Fibroblast of gingiva (primary cell): ENCODE measurements at places on chromosomes 5 and 9.

- no peak for DNase-seq
These were observed 164.5 kb downstream of the TMEM38B start for GRCh38 chr9:105858877-105859276.

DNA sequence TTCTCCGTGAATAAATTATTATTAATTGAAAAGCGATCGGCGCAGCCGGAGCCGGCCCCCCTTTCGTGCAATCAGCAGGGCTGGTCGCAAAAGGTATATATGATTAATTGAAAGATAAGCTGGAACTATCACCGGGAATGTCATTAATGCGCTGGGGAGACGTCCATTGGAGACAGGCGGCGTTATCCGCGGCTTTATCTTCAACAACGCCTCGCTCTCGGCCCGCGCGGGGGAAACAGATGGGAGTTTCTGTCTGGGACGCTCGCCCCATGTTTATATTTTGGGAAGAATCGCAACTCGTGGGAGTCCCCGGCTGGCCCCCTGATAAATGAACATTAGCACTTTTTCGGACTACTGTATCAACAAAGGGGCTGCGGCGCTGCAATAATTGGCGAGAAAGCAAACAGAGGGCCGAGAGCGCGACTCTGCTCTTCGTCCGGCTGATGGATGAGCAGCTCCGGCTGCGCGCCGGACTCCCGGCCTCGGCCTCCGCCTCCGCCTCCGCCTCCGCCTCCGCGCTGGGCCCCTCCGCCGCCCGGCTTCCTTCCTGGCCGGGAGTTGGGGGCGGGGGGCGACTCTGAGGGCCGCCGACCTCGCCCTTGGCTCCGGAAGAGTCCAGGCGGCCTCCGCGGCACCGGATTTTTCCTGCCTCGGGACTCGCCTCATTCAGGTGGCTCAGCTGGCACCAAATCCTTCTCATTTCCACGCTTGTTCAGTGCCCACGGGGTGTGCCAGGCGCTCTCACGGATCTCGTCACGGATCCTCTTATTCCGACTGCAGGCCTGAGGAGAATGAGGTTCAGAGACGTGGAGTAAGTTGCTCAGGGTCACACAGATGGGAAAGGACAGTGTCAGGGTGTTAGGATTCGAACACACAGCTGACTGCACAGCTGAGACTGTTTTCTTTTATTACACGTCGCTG is 3.6 kb upstream of the NKX2-5 start:
- DNase-seq = no peak

- no peak for DNase-seq
These were observed 373.5 kb downstream of the KIAA0825 start for GRCh38 chr5:94244921-94245320.

GRCh38 chr5:14032918-14033317 is 88.4 kb upstream of the DNAH5 start:
- DNase-seq = peak; percentile 19

DNA sequence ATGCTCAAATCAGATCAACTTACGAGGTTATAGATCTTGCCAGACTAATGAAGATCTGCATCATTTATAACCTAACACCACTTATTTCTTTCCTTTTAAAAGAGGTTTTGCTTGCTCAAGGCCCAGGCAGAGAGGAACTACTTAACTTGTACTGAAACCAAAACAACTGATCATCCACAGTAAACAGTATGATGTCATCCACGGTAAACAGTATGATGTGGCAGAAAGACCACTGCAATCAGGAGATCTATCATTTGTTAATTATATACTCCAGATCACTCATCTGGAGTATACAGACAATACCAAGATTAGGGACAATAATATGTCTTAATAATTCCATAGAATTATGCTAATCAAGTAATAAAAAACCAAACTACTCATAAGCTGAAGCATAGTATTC is 116.8 kb downstream of the ADAMTS6 start:
- no peak for DNase-seq

DNA sequence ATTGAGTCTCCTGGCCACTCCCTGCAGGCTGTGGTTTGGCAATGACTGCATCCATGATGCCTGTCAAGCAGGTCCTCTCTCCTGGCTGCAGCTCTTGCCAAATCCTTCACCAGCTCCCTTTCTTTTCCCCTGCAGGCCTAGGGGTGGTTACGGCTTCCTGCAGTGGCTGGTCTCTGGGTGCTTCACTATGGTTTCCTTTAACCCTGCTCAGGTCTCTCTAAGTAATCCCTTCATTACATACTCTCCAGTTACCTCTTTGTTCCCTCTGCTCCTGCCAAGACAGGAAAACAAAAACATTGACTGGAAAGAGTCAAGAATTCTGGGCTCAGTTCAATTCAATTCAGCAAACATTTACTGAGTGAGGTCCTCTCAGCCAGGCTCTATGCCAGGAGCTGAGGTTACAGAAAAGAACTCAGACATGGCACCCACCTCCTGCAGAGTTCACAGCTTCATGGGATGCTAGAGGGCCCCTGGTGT is 19.8 kb upstream of the PTPN3 start:
- no peak for DNase-seq

GRCh38 chr9:38680837-38681445 is 39.0 kb downstream of the FAM240B start:
- DNase-seq = no peak

- no peak for DNase-seq
These were observed 82.0 kb upstream of the WWC1 start for GRCh38 chr5:168209244-168209995.

DNA sequence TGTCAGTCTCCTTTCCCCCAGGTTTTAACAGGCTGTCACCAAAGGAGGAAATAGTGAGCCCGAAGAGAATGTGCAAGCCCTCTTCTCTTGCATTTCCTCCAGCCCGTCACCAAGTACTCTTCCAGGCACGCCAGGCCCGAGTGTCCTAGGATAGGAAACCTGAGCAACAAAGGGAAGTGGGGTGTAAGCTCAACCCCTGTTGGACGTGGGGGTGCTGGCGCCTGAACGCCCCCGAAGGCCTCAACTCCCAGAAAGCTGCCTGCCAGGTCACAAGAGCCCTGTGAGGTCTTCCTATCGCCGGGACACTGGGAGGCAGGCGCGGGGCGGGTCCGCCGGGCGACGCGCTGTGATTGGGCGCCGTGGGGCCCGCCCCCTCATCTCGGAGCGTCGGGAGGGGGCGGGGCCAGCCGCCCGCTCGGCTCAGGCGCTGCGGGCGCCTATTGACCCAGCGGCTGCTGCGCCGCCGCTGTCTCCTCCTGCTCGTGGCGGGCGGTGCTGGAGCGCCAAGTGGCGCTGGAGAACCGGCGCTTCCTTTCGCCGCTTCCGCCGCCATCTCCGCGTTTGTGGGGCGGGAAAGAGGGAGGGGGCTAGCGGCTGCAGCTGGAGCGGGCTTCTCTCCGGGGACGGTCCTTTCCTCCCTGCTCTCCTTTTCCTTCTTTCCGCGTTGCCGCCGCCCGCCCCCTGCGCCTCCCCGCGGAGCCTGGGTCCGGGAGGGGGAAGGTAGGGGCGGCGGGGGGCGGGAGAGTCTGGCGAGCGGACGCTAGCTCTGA is 572 bp upstream of the MAN2A1 start:
- peak; percentile 89 for DNase-seq

DNA sequence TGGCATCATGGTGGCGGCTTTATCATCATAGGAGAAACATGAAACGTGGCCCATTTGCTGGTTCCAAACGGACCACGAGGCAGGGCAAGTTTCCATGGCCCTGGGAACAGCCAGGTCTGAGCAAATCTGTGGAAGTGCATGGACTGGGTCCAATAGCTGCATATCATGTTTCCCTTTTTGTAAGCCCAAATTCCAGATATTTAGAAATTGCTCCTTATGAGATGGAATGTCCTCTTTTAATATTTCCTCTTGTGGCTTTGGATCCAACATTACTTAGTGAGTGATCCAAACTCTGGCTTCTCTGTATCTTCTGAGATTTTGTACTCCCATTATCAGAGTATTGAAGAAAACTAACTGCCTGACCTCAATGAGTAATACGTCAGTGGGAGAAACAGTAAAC is 79.8 kb upstream of the FBXL7 start:
- DNase-seq = peak; percentile 2

DNA sequence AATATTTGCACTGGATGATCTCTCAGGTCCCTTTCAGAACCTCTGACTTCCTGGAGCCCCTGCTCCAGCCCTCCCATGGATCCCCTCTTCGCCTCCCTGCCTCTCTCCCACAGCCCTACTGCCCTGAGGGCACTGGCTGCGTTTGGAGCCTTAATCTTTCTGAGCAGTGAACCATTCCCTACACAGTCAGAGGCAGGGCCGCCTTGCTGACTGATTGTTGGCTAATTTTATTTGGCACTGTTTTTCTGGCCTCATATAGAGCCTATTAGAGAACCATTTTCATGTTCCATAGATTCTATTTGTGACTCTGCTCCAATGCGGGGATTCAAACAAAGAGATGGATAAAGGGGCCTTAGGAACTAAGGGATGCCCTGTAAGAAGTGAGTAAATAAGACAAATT is 91.1 kb downstream of the BRINP1 start:
- DNase-seq = no peak

- no peak for DNase-seq
These were observed 464 bp downstream of the GDF9 start for GRCh38 chr5:132865668-132866341.

DNA sequence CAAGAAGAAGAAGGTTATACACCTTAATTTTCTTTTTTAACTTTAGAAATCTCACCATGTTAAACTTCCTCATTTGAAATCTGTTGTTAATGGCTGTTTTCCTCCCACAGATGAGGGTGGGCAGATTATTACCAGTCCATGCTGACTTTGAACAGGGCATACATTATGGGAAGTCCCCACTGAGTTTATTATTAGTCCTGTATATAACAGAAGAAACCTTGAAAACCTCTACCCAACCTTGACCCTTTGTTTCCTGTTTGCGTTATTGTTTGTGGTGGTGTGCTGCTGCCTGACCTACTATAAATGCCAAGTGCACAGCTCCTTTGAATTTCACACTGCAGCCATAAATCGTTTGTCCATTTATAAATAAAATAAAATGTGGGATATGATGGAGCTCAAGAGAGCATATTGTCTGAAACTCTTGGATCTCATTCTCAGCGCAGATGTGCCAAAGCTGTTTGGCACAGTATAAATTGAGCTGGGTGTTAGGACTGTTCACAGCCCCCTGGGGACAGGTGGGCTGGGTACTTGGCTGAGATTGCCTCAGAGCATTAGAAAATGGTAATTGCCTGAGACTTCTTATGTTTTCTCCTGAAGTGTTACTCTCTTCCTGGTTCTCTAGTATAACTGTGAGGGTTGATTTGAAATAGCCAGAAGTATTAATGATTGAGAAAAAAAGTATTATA is 139.6 kb downstream of the SPATA31D1 start:
- DNase-seq = no peak

- DNase-seq = no peak
These were observed 292.2 kb downstream of the IRX2 start for GRCh38 chr5:2459251-2459650.

DNA sequence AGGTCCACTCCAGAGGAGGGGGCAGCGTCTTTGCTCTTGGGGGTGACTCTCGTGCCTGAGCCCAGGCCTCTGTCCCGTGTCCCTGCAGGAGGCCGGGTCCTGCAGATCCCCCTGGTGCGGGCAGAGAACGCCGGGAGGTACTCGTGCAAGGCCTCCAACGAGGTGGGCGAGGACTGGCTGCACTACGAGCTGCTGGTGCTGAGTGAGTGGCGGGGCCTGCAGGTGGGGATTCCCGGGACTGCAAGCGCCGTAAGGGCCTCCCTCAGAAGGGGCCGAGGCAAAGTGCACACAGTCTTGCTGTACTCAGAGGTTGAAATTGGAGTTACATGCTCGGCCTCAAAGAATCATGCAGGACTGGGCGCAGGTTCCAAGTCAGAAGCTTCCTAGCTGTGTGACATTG is 62.7 kb upstream of the ASS1 start:
- no peak for DNase-seq

DNA sequence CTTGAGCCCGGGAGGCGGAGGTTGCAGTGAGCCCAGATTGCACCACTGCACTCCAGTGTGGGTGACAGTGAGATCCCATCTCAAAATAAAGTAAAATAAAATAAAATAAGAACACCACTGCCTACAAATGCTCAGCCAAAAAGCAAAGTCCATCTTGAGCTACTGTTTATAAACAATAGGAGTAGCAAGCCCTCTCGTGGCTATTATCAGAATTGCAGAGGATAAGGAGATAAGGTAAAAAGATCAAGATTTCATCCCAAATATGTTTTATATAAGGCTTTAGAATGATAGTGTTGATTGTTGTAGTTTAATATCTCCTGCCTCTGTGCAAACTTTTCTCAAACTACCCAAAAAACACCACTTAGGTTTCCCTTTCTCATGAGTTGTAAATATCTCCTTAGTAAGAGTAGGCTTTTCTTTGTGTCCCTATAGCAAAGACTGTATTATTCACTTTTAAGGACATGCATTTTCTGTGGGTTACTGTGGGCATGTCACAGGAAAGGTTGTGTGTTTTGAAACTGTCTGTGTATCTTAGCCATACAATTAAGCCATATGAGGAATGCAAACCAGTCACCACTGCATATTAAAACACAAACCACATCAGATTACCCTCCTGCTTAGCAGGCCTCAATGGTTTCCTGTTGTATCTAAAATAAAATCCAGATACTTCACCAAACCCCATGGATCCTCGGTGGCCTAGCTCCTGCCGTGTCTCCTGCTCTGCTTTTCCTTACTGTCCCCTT is 31.8 kb upstream of the CKS2 start:
- DNase-seq = peak; percentile 66

GRCh38 chr5:52255308-52255707 is 532.4 kb upstream of the ITGA1 start:
- DNase-seq = no peak

GRCh38 chr5:180353048-180353979 is at the start of gene GFPT2:
Gene GFPT2, minus strand, starts transcription at chr5:180353336. Its CDS starts 119 bp downstream, at chr5:180353217.
- DNase-seq = peak; percentile 80

- no peak for DNase-seq
These were observed 42.0 kb downstream of the ERMP1 start for GRCh38 chr9:5790923-5791322.

DNA sequence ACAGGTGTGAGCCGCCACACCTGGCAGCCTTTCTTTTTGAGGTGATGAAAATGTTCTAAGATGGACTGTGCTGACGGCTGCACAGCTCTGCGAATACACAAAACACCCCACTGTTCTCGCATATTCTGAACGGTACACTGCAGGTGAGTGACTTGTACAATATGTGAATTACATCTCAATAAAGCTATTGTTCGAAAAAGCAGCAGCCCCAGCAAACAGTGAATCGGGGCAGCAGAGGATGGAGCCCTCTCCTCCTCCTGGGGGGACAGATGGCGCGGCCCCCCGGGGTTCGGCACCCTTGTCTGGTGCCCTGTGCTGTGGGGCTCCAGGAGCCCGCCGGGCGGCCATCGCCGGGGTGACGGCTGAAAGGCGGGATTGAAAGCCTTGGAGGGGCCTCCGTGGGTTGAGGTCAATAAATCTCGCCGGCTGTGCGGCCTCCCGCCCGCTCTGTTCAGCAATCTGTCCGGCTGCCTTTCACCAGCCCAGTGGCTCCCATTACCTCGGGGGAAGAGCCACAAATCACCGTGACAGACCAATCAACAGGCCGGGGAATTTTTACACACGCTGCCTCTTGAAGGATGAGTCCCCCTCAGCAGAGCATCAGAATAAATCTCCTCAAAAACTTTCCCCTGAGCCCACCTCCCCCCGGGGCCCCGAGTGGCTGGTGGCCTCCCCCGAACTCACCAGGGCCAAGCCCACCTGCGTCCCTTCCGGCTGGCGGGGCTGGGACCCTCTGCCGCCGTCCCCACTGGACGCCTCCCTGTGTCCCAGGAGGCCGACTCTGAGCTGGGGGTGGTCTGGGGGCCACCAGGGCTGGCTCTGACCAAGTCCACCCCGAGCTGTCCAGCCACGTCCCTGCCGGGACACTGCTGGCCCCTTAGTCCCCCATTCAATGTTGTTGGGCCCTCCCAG is 37.8 kb upstream of the TMEM250 start:
- no peak for DNase-seq
